ENCODE measurements at places on chromosomes 2 and 18.

DNA sequence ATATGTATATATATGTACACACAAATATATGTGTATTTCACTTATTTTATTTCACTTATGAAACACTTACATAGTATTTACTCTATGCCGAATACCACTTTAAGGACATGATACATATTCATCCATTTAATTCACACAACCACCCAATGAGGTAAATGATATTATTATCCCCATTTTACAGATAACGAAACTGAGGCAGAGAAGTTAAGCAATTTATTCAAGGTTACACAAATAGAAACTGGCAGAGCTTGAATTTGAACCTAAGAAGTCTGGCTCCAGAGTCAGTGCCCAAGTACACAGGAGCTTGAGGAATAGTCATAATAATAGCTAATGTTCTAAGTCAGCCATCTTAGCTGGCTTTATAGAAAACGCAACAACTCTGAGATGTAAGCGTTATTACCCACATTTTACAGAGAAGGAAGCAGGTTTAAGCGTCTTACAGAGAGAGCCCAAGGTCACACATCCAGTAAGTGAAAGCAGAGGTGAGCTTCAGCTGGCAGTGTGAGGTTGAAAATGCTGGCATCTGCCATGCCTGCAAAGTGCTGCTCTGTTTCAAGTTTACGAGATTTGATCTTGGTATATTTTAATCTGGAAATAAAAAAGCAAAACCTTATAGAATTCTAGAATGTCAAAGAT lies 326.9 kb downstream of the LPIN1 start:
- no peak for DNase-seq

- DNase-seq: no peak
Measured at GRCh38 chr2:117931978-117932377, 81.9 kb downstream of the CCDC93 start.

- DNase-seq: no peak
Measured at GRCh38 chr2:98518101-98518500, 73.4 kb downstream of the INPP4A start.

- no peak for DNase-seq
Measured at GRCh38 chr2:239608260-239608659, 207.4 kb upstream of the HDAC4 start.

GRCh38 chr2:25473758-25474340 lies 132.1 kb upstream of the DNMT3A start:
- no peak for DNase-seq

All from IMR-90 (cell line).